ENCODE measurements at places on chromosomes 7 and 10.

- no peak for DNase-seq
These were observed 78.4 kb downstream of the RNF216 start for GRCh38 chr7:5702876-5703571.

DNA sequence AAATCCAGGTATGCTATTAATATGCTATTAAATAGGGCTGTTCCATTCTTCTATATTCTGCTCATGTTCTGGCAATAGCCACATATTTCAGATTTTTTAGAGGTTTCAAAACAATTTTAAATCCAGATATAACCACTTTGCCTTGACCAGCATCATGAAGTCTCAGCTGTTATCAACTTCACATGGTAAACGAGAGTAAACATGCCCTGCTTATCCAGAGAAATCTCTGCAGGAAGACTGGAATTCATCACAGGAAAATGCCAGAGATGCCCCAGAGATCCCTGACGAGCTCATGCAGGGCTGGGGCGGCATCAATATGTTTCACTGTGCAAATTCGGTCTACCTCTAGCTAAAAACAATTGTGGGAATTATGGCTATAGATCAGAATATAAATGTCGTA lies 126.5 kb downstream of the FANK1 start:
- no peak for DNase-seq

DNA sequence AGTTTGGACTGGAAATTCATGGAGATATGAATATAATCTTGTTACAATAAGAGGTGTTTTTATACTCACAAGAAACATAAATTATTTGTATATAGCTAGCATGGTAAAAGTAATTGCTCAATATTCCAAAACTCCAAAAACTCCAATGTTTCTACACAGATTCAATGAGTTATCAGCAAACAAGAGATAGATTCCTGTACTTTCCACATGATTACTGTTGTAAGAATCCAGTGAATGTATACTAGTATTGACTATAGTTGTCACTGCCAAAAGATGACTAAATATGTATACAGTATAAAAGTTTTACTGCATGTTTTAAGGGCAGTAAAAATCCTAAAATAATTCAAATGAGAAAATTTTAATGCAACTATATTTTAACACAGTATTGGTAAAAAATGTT lies 10.7 kb downstream of the ATOH7 start:
- DNase-seq, result no peak

DNA sequence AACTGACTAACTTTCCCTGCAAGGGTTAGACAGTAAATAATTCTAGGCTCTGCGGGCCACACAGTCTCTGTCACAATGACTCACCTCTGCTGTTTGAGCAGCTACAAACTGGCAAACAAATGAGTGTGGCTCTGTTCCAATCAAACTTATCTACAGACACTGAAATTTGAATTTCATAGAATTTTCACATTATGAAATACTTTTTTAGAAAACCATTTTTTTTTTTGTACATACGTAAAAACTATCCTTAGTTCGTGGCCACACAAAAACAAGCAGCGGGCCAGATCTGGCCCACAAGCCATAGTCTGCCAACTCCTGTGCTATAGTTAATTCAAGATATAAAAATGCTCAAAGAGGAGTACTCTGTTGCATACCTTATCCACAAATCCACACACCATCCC lies 32.6 kb downstream of the PIP4K2A start:
- peak; percentile 87 for DNase-seq

DNA sequence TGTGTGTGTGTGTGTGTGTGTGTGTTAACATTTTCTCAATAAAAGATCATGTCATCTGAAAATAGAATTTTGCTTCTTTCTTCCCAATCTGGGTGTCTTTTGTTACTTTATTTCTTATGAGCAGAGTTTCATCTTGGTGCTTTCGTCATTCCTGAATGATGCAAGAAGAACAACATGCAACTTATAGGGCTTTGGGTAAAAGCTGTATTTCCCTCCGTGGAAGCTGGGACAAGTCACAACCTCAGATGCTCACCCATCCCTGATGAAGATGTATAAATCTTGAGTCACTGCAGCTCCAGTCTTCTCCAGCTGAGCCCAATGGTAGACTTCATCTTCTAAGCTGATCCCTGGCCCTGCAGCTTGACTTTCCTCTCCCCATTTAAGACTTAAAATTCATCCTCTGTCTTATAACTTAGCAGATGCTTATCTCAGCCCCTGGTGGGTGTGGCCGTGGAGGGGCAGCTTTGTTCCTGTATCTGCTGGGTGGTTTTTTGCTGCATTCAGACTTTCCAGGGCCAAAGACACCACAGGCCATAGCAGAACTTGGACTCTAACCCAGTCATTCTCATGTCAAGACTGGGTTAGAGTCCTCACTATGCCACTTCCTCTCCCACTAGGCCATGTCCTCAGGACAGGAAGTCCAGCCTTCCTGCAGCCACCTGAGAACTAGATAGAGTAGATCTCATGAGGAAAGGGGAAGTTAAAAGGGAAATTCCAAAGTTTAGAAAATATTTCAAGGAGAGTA lies 356.4 kb downstream of the TNS3 start:
- no peak for DNase-seq

DNA sequence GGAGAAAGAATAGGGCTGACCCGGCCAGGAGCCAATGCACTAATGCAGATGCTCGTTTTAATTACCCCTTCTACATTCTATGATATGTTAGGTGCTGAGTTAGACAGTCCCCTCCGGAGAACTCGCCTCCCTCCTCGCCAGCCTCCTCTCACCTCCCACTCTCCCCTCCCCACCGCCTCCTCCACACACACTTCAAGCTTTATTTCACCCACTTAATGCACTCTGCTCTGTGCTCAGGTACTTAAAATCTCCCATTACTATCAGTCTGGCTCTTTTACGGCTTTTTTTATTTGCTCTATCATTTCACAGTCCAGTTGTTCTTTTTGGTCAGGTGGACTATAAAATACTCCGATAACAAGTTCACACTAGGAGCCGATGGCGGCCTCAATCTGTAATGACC lies 231.6 kb downstream of the TEX36 start:
- no peak for DNase-seq

DNA sequence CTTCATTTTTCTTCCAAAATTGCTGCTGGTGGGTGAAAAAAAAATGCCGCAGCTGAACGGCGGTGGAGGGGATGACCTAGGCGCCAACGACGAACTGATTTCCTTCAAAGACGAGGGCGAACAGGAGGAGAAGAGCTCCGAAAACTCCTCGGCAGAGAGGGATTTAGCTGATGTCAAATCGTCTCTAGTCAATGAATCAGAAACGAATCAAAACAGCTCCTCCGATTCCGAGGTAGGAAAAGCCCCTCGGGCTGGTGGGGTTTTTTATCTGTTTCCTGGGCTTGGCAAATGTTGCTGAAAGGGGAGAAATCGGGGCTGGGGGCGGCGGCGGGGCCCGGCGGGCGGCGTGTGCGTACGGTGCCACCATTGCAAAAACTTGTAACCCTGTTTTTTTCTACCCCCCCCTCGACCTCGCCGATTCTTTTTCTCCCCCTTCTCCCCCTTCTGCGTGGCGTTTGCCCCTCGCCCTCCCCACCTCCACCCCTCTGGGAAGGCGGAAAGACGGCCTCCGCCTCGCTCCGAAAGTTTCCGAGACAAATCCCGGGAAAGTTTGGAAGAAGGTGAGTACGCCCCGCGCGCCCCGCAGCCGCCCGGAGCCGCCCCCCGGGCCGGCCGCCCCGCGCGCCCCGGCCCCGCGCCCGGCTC lies 789 bp downstream of the TCF7L2 start:
- DNase-seq, result no peak

- no peak for DNase-seq
These were observed 465.9 kb upstream of the CELF2 start for GRCh38 chr10:10551596-10552301.

GRCh38 chr7:23234569-23235296 lies 11.8 kb upstream of the GPNMB start:
- DNase-seq, result no peak

- peak; percentile 25 for DNase-seq
These were observed 279.5 kb upstream of the AKR1E2 start for GRCh38 chr10:4546500-4546899.

GRCh38 chr10:93804200-93804599 lies 46.5 kb downstream of the LGI1 start:
- no peak for DNase-seq

GRCh38 chr7:158602905-158603772 lies 15.5 kb upstream of the PTPRN2 start:
- DNase-seq, result no peak

DNA sequence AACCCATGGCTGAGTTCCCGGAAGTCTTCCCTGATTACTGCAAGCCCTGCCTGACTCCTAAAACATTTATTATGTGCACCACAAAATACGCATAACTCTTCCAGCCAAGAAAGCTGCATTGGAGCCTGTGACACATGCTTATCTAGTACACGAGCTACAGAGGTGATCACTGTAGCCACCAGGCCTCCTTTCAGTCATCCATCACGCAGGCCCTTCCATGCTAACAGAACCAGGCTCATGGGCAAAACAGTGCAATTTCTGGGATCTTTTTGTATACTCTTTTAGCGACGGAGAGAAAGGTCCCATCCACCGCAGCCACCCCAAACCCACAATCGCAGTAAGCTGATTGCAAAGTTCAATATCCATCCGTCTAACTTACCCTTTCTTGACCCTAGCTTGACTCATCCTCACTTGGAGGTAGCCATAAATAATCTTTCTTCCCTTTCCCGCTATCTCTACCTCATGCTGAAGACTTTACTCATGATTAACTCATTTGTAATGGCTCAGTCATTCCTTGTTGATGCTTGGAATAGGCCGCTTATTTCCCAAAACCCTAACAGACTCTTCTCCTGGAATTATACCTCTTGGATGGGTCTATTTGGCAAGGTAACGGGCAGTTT lies 1203.5 kb downstream of the TYW1 start:
- no peak for DNase-seq

GRCh38 chr10:48939790-48940325 lies at the start of gene LRRC18:
TSS of gene LRRC18 (minus strand) at chr10:48939840. CDS start at chr10:48914155, 25,685 bp downstream.
- no peak for DNase-seq
